ENCODE measurements at places on chromosomes 7 and 10.

DNA sequence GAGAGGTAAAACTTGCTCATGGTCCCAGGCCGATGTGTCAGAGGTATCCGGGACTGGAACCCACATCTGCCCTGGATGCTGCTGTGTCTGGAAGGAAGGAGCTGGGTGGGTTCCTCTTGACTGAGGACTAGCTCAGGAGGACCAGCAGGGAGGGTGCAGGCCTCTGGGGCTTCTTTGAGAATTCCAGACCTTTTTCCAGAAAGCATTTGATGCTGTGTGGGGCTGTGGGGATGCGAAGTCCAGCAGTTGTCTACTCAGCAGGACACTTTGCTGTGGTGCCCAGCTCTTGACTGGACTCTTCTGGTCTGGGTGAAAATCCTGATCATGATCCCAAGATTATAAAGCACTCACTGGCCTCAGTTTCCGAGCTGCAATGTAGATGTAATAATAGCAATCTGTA, 1.7 kb downstream of the RAMP3 start:
- DNase-seq, result no peak

DNA sequence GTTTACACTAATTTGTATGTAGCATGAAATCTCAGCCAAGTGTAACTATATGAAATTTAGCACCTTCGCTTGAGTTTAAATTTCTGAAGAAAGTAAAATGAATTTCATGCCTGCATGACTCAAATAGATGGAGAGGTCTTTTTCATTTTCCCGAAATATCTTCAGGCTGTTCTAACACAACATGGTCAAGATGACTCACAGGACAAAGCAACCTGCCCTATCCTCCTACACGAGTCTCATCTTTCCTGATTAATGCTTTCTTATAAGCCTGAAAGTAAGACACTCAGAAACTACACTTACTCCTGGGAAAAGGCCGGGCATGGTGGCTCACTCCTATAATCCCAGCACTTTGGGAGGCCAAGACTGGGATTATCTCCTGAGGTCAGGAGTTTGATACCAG, 41.2 kb downstream of the CH25H start:
- no peak for DNase-seq

GRCh38 chr10:122299423-122300075, 28.5 kb downstream of the BTBD16 start:
- DNase-seq, result no peak

DNA sequence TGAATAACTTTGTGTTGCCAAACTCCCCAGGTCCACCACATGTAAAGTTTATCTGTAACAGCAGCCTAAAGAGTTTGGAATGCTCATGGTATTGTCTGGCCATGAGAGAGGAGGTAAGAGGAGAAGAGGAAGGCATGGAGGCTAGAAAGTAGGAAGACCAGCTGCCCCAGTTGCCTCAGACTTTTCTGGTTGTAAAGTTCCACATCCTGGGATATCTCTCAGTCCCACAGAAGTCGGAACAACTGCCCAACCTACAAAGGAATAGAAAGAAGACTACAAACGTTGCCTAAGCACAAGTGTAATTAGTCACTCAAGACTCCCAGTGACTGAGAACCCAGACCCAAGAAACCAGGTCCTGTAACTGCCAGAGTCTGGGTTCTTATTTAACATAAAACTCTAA, 47.3 kb downstream of the CREB3L2 start:
- no peak for DNase-seq

GRCh38 chr10:110356628-110357245, 52.0 kb upstream of the SMNDC1 start:
- no peak for DNase-seq

DNA sequence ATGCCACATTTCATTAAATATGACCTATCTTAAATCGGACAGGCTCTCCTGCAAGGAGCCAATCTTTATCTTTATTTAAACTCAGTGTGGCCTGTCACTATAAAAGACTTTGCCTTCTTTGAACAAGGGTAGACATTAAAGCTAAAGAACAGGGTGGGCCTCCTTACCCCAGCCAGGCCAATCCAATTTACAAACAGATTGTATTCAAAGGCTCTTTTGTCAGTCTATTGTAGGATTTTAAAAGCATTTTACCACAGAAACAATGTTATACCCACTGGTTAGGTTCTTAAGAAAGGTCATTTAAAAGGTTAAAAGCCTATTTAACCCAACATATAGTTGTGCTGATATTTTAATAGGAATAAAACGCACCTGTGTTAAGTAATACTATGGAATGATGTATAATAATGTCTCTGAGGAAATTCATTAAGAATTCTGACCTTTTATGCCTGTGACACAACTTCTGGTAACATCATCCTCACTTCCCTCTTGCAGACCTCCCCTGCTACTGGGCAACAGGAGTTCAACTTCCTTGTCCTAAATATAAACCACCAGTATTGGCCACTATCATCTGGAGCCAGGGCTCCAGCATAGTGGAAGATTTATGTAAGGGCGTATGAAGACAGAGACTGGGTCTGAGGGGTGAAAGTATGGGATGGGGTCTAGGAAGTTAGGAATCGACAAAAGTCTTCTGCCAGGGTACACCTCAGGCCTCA, 32.5 kb downstream of the MTERF1 start:
- DNase-seq, result no peak

DNA sequence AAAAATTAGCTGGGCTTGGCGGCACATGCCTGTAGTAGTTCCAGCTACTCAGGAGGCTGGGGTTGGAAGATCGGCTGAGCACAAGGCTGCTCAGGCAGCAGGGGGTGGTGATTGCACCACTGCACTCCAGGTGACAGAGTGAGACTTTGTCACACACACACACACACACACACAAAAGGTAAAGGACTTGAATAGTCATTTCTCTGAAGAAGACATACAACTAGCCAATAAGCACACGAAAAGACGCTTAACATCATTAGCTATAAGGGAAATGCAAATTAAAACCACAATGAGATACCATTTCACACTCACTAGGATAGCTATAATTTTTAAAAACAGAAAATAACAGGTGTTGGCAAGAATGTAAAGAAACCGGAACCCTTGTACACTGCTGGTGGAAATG, 48.6 kb downstream of the HIP1 start:
- no peak for DNase-seq

DNA sequence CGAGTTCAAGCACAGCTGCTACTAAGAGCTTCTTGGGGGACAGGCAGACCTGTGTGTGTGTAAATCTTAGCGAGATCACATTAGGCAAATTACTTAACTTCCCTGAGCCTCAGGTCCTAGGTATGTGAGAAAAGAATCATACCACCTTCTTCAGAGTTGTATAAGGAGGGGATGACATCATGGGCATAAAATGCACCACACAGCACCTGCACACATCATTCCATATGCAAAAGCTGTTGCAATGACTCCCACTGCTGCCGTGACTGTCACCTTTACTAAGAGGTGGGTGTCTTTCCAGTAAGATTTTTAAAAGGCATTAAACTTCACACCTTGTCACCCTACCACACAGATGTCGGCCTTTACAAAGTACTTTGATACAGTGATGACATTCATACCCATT, 146.0 kb downstream of the FANK1 start:
- no peak for DNase-seq

GRCh38 chr10:94003488-94003887, 9.8 kb downstream of the PLCE1 start:
- no peak for DNase-seq

GRCh38 chr7:84092207-84092606, 102.4 kb downstream of the SEMA3A start:
- peak; percentile 1 for DNase-seq

DNA sequence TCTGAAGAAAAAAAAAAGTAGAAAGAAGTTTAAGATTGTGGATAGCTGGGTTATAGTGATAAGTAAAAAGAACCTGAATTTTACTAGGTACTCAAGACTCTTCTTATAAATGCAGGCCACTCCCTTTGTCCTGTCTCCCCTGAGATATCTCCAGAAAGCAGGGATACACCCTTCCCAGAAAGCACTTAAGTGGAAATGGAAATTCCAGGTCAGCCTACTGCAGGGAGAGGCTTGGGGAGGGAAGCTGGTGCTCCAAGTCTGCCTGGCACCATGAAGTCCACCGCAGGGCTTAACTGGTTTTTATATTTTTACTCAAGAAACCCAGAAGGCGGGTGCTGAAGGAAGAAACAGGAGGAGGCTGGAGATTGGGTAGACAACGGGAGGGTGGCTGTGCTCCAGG, 162.3 kb downstream of the INHBA start:
- DNase-seq, result no peak

DNA sequence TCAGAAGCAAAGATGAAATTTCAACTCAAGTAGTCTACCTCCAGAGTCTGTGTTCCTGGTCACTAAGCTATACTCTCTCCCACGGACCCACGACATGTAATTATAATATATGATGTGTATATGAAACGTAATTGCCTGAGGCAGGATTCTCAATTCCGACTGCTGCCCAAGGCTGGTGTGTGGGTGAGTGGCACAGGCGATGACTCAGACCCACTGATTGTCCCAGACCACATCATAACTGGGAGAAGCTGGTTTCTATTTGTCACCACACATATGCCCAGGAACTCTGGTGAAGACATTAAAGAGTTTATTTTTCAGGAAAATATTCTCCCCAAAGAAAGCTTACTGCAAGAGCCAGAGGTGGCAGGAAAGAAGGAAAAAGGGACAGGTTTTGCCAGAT, 219.3 kb downstream of the JAZF1 start:
- DNase-seq, result peak; percentile 65

- DNase-seq, result no peak
Measured at GRCh38 chr10:102422545-102423129, 2.0 kb downstream of the FBXL15 start.

DNA sequence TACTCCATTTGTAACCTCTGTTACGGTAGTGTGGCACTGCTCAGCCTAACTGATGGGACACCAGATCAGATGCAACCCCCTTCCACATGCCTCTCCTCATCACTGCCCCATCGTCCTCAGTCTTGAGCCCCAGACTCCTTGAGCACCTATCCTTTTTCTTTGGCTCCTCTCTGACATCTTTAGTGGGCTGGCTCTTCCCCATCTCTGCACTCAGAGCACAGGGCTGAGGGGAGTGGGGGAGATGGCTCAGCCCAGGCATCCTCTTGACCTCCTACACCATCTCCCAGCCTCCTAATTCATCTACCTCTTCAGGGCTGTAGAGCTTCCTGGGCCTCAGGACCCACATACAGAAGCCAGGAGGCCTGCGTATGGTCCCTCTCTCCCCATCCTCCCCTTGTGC, 1.5 kb upstream of the POLM start:
- no peak for DNase-seq

DNA sequence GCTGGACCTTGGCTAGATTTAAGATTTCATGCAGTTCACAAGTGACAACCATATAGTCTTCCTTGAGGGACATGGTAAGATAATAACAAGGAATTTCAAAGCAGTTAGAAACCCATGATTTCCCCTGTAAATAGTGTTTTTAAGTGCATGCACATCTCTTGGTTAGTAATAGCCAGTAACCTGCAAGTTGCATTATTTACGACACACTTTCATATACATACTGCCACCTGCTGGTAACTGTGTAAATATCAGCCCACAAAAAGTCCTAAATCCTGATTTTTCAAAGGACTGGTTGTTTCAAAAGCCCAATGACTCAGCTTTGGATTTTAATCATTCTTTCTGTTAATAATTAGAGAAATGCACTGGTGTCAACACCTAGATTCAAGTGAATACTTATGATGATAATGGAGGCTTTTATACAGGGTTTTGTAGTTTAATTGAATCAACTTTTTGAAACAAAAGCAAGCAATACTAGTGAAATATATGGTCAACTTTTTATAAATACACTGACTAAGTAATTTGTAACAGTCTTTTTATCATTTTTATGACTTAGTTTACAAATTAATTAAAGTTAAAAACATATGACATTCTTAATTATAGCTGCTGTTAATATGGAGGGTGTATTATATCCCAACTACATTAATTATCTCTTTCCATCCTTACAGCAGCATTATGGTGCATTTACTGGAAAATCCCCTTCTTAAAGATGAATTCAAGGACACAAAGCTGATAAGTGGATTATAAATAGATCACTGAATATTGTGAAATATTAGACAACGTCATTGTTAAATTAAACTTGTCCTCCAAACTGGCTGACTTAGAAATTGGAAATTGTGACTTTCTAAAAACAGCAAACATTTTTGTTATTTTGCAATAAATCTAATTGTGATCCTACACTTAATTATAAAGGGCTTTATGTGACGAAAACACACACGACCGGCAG, 367.7 kb upstream of the SEMA3D start:
- peak; percentile 1 for DNase-seq

GRCh38 chr7:84100866-84101265, 93.7 kb downstream of the SEMA3A start:
- DNase-seq, result no peak

DNA sequence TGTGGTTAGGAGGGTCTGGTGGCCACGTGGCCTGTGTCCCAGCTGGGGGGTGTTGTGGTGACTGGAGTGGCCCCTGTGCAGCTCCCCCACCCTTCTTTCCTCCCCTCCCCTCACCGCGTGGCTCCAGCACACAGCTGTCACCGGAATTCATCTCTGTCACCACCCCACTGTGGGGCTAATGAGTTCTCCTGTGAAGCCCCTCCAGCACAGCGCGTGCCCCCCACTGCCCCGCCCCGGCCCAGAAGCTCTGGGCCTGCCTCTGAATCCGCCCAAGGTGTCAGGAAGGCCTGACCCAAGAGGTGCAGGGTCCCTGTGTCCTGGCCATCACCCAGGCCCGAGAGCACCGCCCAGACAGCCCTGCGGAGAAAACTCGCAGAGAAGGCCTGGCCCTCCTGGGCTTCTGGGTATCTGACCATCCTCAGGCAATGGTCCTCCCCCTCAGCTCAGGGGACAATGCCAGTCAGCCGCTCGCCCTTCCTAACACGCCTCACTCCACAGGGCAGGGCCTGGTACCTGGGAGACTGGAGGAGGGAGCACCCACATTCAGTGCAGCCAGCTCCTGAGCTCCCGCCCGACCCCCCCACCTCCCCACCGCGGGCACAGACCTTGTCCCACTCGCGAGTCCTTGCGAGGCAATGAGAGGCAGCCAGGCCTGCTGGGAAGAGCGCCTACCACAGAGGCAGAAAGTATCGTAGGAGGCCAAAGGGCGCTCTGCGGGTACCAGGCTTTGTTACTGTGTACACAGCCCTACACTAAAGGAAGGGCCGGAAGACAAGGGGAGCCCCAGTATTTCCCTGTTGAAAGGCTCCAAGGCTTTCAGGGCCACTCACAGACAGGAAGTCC, 38.2 kb downstream of the GBX1 start:
- DNase-seq, result no peak

DNA sequence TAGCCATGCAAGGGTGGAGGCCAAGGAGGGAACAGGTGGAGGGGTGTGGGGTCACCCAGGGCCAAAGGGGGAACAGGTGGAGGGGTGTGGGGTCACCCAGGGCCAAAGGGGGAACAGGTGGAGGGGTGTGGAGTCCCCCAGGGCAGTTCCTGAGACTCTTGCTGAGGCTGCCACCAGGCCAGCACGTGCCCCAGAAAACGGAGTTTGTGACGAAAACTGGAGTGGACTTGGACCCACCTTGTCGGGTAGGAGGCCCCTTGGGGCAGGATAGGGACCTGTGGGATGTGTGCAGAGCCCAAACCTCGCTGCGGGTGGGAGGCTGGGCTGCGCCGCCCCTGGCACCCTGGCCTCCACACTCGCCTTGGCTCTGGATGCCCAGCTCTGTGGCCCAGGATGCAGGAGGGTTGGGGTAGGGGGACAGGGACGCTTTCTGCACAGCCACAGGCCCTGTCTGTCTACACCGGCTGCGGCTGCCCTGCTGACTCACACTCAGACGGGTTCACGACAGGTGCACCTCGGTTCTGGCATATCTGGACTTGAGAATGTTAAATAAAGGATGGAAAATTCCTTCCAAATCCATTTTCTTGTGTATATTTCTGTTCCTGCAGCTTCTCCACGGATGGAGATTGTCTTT, 562 bp upstream of the ADGRA1 start:
- DNase-seq, result no peak
